ENCODE measurements at places on chromosomes 4 and X.

GRCh38 chr4:110484767-110485166 lies 8.8 kb downstream of the ENPEP start:
- DNase-seq: no peak

GRCh38 chrX:34238896-34239295 lies 106.8 kb upstream of the FAM47A start:
- no peak for DNase-seq

DNA sequence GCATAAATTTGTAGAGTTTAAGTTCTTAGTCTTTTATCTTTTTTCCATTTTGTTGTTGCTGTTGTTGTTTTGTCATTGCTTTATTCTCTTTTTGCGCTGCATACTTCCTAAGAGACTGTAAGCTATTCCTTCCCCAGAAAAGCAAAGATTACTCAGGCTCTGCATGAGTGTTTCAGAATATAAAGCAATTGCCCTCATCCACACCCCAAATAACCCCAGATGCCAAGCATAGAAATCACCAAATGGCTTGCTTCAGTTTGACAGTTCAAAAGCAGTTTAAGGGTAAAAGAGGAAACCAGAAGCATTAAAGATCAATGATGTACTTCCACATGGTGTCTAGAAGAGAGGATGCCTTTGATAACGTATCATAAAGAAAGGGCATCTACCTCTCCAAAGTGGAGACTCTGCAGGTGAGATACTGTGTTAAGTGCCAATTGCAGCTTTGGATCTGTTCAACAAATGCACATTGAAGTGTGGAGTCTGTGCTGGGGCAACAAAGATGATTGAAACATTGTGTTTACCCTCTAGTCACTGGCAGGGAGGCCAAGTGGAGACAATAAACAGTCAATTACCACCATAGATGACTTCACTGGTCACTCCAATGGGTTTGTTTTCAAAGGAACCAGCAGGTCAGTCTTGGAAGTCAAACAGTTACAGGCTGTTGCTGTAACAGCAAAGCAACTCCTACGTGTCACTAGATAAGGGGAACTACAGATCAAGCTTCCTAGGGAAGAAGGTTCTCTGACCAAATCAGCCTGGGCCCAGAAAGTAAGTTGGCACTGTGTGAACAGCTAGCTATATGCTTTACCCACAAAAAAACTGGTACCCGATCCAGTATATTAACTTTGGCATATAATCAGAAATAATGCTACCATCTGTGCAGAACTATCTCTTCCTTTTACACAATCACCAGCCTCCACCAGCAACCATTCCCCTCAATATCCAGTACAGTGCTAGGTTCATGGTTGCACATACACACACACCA lies 40.6 kb upstream of the IL21 start:
- no peak for DNase-seq

GRCh38 chr4:153084224-153084979 lies 119.8 kb upstream of the TRIM2 start:
- DNase-seq: no peak

GRCh38 chr4:138828926-138829325 lies 186.7 kb upstream of the NOCT start:
- DNase-seq: no peak

DNA sequence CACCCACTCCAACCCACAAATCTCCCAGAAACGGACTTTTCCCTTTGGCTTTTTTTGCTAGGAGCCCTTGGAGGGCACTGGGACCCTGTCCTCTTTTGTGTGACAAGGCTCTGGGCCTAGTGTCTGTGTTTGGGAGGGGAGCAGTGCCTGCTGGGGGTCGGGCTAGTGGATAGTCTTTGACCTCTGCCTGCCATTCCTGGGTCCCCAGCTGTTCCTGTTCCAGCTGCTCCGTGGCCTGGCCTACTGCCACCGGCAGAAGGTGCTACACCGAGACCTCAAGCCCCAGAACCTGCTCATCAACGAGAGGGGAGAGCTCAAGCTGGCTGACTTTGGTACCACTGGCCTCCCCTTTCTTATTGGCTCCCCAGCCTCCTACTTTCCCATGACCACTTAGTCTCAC lies 6.7 kb upstream of the USP11 start:
- DNase-seq: no peak

DNA sequence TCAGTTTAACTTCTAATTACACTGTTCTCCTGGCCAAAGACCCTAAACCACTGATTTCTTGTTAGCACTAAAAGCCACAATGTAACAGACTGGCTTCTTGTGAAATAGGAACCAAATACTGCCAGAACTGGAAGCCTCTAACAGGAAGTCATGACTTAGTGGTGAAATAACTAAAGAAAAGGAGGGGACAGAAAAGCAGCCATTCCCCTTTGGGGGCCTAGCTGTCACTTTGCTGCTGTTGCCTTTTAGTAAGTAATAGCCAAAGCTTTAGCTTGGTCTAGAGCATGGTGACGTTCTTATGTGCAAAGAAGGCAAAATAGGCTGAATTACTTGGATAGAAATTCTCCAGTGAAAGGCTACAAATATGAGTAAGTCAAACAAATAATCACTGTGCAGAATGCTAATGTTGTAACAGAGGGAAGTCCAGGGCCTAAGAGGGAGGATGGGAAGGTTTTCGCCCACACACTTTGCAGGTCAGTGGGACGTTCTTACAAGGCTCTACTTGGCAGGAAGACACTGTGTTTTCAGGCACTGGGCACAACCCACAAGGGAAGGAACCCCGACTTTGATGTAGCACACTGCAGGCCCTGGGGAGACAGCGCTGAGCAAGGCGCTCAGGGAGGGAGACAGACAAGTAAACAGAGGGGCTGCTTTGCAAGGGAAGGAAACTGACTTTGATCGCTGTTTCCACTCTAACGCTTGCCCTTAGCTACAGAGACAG lies 16.7 kb downstream of the GAB3 start:
- peak; percentile 70 for DNase-seq

DNA sequence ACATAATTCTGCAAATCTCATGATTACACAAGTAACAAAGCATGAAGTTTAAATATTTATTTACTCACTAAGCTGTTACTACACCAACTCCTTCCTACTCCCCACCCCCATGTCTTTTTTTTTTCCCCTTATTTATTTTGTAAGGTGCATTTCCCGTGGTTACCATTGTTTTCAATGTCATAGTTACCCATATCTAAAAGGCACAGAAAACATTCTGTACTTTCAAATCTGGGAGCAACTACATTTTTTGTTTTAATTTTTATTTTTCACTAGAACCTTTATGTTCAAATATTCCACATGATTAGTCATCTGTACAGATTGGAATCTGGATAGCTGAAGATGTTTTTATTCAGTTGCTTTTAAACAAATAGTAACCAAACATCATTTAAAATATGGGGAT lies 62.8 kb downstream of the PPP3CA start:
- DNase-seq: no peak

DNA sequence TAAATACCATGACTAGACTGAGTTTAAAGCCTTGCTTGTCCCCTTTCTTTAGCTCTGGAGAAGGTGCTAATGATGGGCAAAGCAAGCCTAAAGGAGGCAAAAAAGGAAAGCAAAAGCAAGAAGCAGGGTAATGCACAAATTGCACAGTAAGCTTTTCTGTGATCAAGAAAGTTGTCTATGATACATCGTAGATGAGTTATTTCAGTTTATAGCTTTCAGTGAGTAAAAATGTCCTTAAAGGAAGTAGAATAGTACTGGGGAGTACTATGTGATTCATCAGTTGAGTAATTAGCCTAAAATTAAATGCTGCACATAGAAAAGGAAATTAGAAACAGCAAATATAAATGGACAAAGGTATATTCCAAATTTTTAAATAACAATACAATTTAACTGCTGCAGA lies 50.2 kb upstream of the PDE5A start:
- DNase-seq: no peak

DNA sequence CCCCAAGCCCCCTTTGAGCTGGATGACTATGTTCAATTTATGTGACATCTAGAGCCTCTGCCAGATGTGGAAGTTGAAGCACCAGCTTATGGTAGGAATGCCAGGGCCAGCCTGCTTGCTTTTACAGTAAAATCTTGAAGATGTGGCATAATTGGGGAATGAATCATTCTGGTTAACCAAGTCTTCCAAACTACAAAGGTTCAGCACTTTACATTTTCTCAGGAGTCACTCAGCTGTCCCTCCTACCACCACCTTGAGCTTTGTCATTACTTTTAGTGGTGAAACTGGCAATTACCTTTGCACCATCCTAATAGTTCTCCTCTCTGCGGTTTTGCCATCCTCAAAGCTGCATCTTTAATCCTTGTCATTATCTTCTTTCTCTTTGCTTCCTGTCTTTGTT lies 172.2 kb downstream of the HS6ST2 start:
- DNase-seq: no peak

DNA sequence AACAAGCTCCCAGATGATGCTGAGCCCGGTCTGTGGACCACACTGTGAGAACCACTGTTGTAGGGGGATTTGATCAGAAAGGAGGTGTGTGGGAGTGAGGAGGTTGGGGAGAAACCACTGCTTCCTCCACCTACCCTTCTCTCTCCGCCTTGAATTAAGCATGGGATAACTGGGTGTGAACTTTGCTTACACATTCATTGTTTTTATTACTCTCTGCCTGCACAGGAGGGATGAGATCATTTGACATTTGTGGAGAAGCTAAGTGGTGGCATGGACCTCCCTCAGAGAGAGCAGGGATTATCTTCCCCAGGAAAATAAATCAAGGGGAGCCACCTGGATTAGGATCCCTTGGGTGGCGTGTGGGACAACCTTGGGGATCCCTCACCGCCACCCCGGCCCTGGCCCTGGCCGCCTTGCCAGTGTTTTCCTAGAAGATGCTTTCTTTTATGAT lies 212.1 kb upstream of the ATP6AP2 start:
- no peak for DNase-seq

DNA sequence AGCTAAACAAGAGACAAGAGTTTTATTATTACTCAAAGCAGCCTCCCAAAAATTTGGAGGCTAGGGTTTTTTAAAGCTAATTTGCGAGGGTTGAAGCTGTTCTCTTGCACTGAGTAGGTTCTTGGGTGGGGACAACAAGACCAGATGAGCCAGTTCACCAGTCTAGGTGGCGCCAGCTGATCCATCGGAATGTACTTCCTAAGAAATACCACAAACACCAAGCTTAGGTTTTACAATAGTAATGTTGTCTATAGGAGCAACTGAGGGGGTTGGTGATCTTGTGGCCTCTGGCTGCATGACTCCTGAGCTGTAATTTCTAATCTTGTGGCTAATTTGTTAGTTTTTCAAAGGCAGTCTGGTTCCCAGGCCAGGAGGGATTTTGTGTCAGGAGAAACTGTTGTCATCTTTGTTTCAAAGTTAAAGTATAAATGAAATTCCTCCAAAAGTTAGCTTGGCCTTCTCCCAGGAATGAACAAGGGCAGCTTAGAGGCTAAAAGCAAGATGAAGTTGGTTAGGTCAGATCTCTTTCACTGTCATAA lies 130.6 kb downstream of the SLC7A11 start:
- no peak for DNase-seq

DNA sequence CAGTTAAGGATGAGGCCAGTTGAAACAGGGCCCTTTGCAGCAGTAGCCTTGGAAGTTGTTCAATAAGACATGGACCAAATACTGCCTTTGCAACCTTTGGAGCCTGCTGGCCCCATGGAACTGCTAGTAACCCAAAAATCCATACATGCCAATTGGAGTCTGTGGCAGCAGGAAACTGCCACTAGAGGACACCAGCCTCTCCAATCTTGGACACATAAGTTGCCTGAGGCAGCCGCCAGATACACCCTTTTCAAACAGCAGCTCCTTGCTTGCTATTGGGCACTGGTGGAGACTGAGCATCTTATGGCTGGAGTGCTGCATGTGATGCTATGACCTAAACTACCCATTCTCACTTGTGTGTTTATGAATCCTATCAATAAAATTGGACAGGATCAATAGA lies 14.8 kb upstream of the LAP3 start:
- DNase-seq: no peak

GRCh38 chr4:145390571-145390970 lies 91.1 kb upstream of the SMAD1 start:
- no peak for DNase-seq

- peak; percentile 62 for DNase-seq
These were observed 109.9 kb upstream of the BCOR start for GRCh38 chrX:40207626-40208025.

DNA sequence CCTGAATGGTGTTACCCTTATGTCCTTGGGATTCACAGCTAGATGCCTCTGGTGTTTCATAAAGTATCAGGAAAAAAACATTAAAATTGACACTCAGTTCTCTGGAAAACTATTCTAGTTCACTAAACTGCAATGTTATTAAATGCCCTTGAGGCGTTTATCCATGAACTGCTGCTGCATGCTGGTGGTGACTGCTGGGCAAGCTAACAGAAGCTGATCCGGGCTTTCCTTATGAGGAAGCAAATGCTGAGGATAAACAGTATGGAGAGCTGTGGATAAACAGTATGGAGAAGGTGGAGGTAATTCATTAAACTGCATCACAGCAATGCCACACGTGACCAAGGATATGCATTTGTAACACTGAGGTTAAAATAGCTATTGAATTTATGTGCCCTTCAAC lies 227.0 kb downstream of the NR3C2 start:
- no peak for DNase-seq

DNA sequence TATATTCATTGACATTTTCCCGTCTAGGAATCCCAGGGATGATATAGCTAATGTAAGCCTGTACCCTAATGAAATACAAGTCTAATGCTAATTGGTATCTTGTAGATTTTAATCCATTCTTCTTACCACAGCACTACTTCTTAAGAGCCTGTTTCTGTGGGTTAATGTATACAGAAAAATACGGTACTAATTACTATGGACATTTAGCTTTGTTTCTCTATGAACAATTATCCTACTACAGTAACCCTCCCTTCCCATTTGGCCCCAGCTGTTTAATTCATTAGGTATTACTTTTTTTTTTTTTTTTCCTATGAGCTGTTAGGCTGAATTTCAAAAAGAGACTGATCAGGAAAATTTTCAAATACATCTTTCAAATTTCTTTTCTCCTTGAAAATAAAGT lies 245.1 kb upstream of the SLC7A11 start:
- no peak for DNase-seq

GRCh38 chr4:794900-795725 lies 30.8 kb downstream of the CPLX1 start:
- no peak for DNase-seq

- DNase-seq: no peak
These were observed 180.6 kb downstream of the OPHN1 start for GRCh38 chrX:68252664-68253063.

GRCh38 chr4:71732706-71733105 lies 51.2 kb downstream of the GC start:
- no peak for DNase-seq

DNA sequence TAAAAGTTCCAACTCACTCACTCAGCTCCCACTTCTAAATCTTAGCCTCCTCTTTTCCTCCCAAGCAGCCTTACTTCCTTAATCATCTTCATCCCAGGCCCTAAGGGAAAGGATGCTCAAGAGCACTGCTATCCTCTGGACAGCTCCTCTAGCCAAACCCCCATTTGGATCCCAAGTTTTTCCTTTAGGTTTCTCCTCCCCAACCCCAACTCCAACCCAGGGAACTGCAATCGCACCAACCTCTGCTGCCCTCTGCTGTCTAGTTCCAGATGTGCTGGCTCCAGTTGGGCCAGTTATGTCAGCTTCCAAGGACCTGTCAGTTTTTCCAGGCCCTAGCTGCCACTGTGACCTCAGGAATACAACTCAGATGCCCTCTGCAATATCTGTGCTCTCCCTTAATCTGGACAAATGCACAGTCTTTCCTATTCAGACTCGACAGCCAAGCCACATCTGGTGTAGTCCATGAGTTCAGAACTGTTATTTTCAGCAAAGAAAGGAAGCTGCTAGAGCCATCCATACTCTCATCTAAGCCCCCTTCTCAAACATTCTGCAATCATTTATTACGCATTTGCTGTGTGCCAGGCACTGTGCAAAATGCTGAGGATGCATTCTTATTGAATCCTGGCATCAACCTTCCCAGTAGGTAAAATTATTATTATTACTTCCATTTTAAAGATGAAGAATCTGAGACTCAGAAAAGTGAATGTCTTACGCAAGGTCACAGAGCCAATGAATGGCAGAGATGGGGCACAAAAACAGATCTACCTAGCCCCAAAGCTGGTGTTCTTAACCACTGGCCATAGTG lies 12.3 kb upstream of the XPNPEP2 start:
- DNase-seq: peak; percentile 69
